ENCODE measurements at places on chromosomes 11 and 22. TPM values are rescaled to one million over a fixed set of nuclear protein-coding genes. Genes with fewer than 3 reads are reported as not detected.

The OR52E8 gene
- total RNA-seq: not detected

DNA sequence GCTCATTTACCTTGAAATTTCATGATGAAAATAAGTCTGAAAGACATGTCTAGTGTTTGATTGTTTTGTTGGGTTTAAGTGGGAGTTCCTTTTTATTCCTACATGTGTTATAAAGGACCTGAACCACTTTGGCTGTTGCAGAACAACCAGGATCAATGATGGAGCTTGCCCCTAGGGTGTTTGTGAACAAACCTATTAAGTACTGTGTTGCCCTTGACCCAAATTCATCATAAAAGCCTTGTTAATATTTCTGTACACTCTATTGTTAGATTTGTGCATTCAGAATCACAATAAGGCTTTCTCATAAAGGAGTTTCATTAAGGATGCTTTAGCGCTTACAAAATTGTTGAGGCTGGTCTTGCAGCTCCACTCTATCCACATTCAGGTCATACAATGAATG is 452.6 kb downstream of the NELL1 start:
- no peak for DNase-seq
- no peak overlapping the region for H3K4me3 ChIP-seq
- H3K27me3 ChIP-seq: no peaks in the 10 kb centered on the region
- no peaks in the 10 kb centered on the region for H3K4me1 ChIP-seq
- H3K36me3 ChIP-seq: no peaks in the 10 kb centered on the region
- H3K27ac ChIP-seq: no peak overlapping the region

- DNase-seq: no peak
- H3K36me3 ChIP-seq: no peaks in the 10 kb centered on the region
- no peaks in the 10 kb centered on the region for H3K4me1 ChIP-seq
- H3K27me3 ChIP-seq: no peaks in the 10 kb centered on the region
- no peak overlapping the region for H3K27ac ChIP-seq
Measured at GRCh38 chr11:37115963-37116362, 517.9 kb upstream of the RAG2 start.

DNA sequence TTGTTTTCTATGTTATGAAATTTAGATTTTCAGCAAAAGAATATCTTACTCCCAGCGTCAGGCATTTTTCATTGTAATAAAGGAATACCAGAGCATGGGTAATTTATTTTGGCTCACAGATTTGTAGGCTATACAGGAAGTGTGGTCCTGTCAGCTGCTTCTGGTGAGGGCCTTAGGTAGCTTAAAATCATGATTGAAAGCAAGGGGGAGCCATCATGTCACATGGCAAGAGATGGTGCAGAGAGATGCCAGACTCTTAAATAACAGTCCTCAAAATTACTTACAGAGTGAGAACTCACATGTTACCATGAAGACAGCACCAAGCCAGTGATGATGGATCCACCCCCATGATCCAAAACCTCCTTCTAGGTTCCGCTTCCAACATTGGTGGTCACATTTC is 825.0 kb upstream of the CHORDC1 start:
- H3K36me3 ChIP-seq: no peaks in the 10 kb centered on the region
- no peaks in the 10 kb centered on the region for H3K4me1 ChIP-seq

DNA sequence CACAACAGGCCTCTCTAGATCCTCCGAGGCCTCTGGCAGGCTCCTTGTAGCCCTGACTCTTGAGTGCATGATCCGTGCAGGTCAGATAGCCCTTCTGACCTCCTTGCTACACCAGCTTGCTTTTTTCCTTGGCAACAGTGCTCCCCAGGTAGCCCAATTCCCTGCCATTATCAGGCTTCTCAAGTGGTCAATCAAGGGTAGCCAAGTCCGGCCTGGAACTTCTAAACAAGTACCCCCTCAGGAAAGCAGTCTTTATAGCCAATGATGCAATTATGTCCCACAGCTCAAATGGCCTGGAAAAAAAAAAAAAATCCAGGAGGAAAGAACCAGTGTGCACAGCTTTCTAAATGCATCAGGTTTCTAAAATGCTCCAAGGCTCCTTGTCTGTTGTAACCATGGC is 59.8 kb downstream of the TENM4 start:
- H3K4me1 ChIP-seq: no peaks in the 10 kb centered on the region
- no peaks in the 10 kb centered on the region for H3K27me3 ChIP-seq
- no peaks in the 10 kb centered on the region for H3K36me3 ChIP-seq
- H3K4me3 ChIP-seq: no peak overlapping the region
- H3K27ac ChIP-seq: no peak overlapping the region

DNA sequence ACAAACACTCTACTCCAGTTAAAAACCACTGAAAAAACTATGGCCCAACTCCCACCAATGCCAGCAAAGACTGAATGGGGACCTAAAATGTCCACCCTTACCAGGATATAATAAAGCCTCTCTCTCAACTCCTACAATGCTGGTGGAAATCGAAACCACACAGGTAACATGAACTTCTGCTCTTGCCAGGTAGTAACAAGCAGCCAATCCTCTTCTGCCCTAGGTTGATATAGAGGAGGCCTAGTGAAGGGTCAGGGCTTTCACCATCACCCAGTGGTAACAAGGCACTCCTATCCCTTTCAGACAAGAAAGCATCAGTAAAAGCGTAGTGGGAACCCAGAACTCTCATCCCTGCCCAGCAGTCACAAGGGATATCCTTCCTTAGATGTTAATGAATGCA is 22.6 kb downstream of the DCUN1D5 start:
- no peak overlapping the region for H3K27ac ChIP-seq
- no peak for DNase-seq
- H3K4me1 ChIP-seq: peaks cover 6% of the 10 kb centered on the region
- peaks cover 11% of the 10 kb centered on the region for H3K36me3 ChIP-seq
- H3K4me3 ChIP-seq: no peak overlapping the region
- H3K27me3 ChIP-seq: no peaks in the 10 kb centered on the region

GRCh38 chr11:131561501-131561900 is 191.1 kb downstream of the NTM start:
- no peak overlapping the region for H3K4me3 ChIP-seq
- no peak overlapping the region for H3K27ac ChIP-seq
- H3K36me3 ChIP-seq: no peaks in the 10 kb centered on the region
- H3K27me3 ChIP-seq: no peaks in the 10 kb centered on the region

DNA sequence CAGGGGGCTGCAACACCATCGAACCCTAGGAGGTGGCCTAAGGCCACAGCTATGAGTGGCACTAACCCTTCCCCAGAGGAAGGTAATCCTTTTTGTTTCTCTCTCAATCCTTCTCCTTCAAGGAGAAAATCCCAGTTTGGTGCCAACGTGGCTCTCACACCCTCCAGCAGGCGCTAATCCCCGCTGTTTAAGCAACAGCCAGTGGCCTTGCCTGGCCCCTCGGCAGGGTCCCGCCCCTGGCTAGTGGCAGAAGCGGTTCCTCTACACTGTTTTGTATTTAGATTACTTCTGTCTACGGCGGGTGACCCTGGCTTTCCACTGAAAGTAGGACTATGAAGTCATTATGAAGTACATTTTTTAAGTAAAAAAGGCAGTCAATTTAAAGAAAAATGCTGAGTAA is 15.5 kb downstream of the GNAZ start:
- H3K4me1 ChIP-seq: no peaks in the 10 kb centered on the region
- no peaks in the 10 kb centered on the region for H3K36me3 ChIP-seq
- no peak for DNase-seq
- no peak overlapping the region for H3K27ac ChIP-seq
